Substantia nigra (tissue), 51 donors: ENCODE measurements at places on chromosomes 7 and 10.

DNA sequence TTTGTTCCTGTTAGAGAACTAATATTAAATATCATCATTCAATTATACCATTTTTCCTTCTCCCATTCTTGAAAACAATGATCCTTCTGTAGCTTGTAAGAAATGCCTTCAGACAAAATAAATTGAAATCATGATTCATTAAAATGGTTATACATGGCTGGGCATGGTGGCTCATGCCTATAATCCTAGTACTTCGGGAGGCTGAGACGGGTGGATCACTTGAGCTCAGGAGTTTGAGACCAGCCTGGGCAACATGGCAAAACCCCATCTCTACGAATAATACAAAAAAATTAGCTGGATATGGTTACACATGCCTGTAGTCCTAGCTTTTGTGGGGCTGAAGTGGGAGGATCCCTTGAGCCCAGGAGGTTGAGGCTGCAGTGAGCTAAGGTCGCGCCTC lies 13.0 kb downstream of the CD36 start:
- DNase-seq, result no peak

GRCh38 chr10:78890506-78890905 lies 178.3 kb upstream of the ZMIZ1 start:
- no peak for DNase-seq

- DNase-seq, result peak; percentile 62
Observed at GRCh38 chr10:45444976-45445898, 71.2 kb downstream of the ALOX5 start.

- DNase-seq, result no peak
Observed at GRCh38 chr7:155490697-155491628, 33.0 kb downstream of the EN2 start.

DNA sequence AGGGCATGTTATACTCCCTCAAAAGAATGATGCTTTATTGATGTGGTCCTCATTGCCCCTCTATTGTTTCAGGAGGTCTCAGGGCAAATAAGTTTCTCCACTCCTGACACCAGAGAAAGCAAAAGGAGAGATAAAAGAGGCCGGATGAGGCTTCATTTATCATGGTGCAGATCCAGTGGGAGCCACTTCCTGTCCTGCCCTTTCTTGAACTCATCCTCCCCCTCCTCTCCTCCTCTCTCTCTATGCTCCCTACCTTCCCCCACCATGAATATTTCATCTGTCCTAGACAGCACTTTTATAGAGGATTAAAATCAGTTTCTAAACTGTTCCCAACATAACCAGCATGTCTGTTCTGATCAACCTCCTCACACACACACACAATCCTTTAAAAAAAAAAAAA lies 172.2 kb upstream of the KMT2E start:
- DNase-seq, result no peak

- no peak for DNase-seq
Observed at GRCh38 chr7:52026140-52026539, 709.5 kb upstream of the COBL start.

DNA sequence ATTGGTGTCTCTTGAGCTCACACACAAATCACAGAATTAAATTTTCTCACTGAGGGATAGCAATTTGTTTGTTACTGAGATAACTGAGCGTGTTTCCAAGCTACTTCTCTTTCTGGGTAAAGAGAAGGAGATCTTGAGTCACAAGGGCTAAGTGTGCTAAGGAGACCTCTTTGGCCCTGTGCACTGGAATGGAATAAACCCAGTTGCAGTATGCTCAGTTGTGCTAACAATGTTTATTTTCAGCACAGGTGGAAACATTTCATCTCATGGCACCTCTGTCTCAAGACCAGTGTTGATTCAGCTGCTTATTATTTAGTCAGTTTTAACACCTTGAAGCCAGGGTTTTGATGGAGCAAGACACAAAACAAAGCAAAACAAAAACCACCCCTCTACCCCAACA lies 22.5 kb upstream of the UBE2H start:
- DNase-seq, result no peak

GRCh38 chr7:105006367-105007136 lies 7.5 kb upstream of the KMT2E start:
- no peak for DNase-seq

- no peak for DNase-seq
Observed at GRCh38 chr10:124020981-124021815, 72.2 kb downstream of the CHST15 start.

- no peak for DNase-seq
Observed at GRCh38 chr10:36168777-36169176, 526.7 kb upstream of the FZD8 start.

GRCh38 chr10:100897976-100898375 lies 14.8 kb upstream of the SLF2 start:
- DNase-seq, result no peak

DNA sequence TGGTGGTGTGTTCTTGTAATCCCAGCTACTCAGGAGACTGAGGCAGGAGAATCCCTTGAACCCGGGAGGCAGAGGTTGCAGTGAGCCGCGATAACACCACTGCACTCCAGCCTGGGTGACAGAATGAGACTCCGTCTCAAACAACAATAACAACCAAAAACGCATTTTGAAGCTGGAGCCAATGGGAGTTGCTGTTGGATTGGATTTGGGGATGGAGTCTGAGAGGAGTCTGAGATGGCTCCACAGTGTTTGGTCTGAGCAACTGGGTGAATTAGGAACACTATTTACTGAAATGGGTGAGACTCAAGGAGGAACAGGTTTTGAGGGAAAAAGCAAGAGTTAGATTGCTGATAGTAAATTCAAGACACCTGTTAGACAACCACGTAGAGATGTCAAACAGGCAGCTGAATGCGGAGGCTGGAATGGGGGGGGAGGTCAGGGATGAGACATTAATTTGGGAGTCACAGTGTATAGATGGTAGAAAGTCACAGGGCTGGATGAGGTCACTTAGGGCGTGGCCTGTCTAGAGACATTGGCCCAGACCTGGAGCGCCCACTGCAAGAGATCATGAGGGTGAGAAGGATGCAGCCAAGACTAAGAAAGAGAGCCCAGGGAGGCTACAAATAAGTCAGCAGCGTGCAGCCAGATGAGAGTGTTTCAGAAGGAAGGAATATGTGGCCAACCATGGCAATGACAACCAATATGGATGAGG lies 56.4 kb downstream of the CYCS start:
- no peak for DNase-seq

DNA sequence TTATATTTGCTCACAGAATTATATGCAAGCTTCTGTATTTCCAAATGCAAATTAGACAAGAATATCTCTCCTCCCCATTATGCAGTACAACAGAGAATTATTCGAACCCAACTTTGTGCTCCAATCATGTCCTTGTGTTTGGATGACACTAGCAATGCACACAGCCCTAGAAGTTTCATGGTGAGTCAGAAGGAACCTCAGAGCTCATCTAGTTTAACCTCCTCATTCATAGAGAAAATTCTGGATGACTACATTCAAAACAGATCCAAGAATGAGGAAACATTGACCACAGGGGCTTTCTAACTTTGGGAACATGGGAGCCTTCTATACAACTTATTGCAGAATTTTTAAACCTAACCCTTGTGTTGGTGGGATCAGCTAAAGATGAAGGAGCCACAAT lies 12.8 kb upstream of the ARID5B start:
- no peak for DNase-seq

DNA sequence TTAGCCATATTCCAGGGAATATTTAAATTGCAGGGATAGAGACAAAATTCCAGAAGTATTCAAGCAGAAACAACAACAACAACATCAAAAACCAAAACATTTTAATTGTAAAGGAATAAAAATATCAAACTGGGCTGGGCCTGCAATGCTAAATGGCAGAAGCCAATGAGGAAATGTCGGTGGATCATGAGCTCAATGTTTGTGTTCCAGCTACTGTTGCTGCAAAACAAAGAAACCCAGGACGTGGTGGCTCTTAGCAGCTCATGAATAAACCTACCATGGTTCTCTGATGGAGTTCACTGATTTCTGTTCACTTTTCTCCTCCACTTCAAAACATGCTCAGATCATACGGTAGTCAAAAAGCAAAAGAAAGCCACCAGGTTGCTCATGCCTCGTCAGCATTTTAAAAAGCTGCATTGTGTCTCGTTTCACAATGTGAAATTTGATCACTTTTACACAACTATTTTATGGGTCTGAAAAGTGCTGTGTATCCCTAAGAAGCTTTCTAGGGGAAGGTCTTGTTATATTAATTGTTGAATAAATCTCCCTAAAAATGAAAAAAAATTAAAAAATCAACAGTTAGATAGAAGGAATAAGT lies 54.0 kb downstream of the ASNS start:
- no peak for DNase-seq

DNA sequence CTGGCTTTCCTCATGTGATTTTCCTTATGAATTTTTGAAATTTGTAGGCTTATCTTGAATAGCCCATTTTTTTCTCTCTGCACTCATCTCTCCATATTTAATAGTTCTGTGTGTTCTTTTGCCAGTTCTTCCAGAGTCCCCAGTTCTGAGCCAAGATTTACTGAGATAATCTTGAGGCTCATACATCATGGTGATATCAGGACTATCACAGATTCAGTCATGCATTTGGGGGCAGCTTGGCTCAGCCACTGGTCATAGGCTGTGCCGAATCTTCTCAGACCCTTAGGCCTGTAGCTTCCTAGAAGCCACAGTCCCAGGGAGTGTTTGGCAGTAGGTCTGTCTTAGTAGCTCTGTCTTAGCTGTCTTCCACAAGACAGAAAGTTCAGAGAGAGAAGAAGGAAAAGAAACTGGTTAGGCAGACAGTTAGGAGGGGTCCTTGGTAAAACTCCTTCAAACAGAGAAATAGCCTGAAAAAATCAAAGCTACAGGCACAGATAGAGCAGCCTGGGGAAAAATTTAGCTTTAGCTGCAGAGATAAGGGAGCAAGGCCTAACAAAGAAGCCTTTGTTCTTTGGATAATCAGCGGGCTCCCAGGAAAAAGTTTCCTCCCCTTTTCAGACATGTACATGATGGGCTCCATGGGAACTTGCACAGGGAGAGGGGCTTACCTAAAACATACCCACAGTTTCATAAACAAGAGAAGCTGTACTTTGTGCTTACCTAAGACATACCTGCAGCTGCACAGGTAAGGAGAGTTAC lies 29.1 kb downstream of the FAS start:
- no peak for DNase-seq

DNA sequence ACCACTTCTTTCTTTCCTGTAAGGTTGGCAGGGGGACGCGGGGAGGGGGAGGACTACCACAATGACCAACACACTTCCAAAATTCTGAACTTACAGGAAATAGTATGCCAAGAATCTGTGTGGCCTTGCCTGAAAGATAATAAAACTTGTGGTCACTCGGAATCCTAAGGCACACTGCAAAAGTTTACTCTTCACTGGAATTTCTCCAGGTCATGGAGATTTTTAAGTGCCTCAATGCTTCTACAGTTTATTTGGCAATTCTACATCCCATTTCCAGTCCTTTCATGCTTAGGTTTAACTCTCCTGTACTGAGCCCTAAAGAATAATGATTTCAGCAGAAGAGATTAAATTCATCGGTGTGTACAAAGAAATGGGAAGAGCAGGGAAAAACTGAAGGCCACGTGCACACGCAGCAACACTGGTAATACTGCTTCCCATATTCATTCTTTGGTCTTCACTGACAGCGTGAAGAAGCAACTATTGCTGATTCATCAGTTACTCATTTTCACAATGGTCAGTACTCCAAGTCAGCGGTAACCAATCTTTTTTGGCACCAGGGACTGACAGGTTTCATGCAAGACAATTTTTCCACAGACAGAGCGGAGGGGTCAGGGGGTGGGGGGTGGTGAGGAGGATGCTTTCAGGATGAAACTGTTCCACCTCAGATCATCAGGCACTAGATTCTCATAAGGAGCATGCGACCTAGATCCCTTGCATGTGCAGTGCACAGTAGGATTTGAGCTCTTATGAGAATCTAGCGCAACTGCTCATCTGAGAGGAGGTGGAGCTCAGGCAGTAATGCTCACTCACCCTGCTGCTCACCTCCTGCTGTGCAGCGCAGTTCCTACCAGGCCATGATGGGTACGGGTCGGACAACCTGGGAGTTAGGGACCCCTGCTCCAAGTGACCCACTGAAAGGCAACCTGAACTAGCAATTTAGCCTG lies 9.8 kb downstream of the LARP4B start:
- DNase-seq, result no peak

DNA sequence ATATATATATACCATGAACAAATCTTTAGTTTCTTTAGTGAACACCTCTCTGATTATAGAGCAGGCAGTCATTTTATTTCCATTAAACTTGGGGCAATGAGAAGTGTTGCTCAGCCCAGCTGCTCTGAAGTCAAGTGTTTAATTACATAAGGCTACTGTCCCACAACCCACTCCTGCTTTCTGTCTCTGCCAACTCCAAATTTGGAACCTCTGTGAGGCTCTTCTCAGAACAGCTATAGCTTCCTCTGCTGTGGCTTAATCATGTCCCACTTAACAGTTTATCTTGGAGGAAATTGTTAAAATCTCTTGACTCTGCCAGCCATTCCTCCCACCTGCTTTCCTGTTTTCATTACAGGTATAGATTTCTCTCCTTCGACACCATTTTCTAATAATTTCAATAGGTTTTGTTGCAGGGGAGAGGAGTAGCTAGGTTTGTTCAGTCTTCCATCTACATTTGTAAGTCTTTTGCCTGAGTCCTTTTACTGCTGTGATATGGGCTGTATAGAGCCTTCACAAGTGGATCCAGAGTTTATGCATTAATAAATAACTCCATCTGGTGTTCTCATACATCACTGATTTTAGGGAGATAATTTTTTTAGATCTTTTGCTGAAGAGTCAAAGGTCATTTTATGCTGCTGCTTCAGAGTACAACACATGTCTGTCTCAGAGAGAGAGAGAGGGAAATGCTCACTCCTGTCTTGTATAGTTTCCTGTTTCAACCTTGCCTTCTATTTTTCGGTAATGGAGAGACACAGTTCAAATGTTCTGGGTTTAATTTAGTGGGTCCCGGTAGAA lies 170.4 kb downstream of the WNT2 start:
- DNase-seq, result no peak

DNA sequence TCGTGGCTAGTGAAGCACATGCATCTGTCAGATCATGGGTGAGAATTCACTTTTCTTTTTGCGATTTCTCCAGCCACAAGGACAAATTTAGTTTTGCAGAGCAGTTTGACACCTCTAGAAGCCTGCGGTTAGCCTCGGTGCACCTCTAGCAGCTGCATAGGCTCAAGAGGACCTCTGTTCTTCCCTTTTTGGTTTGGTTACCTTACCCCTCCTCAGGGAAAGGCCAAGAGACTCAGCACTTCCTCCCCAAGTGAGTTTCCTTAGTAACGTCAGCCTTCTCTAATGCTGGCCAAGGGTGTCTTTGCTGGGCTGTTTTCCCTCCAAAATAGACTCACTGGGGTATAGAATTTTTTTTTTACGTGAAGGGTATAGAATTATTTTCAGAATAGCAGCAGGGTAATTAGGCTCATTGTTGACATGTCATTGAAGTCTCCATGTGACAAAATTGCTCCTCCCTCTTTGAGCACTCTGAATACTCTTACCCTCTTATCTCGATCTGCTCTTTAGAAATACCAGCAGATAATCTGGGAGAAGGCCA lies 97.8 kb downstream of the AUTS2 start:
- DNase-seq, result no peak

GRCh38 chr7:41319581-41319980 lies 383.3 kb downstream of the INHBA start:
- no peak for DNase-seq

DNA sequence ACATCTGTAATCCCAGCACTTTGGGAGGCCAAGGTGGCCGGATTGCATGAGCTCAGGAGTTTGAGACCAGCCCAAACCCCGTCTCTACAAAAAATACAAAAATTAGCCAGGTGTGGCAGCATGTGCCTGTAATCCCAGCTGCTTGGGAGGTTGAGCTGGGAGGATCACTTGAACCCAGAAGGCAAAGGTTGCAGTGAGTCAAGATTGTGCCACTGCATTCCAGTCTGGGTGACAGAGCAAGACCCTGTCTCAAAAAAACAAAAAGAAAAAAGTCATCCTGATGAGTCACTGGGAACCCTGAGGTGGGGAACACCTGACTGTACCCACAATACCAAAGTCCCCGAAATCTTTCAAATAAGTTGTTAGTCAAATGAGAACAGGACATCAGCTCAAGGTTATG lies 80.0 kb downstream of the NEBL start:
- DNase-seq, result no peak
